Stimulated activated CD4-positive, alpha-beta T cell treated with anti-CD3 and anti-CD28 coated beads, Interleukin-15, amount 100 ng/mL, for 24 hours (primary cell): ENCODE measurements at places on chromosomes 7 and 10.

DNA sequence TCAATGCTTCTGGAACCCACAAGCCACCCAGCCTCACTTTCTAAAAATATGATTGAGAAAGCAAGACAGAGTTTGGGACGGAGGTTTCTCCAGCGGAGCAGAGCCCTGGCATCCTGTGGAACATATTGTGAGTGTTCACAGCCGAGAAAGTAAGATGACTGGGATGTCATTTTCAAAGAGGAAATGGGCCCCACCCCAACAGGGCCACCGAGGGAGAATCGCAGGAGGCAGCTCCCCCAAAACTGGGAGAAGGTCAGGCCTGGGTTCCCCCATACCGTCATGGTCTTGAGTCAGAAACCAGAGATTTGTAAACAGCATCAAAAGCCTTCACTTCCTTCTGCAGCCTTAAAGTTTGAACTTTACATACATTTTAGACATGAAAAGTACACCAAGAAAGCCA, 560.0 kb downstream of the PTPRN2 start:
- DNase-seq = no peak

GRCh38 chr7:14842523-14842922, 60.0 kb downstream of the DGKB start:
- DNase-seq = no peak

GRCh38 chr10:49112098-49112497, 3.2 kb downstream of the VSTM4 start:
- no peak for DNase-seq

- DNase-seq = no peak
Measured at GRCh38 chr7:36613031-36613614, 111.2 kb downstream of the AOAH start.

GRCh38 chr10:101506829-101507661, 81.0 kb downstream of the POLL start:
- no peak for DNase-seq
